ENCODE measurements at places on chromosomes 2 and 18.
A peak's percentile ranks its signal among the peaks of the same experiment; 100 is the strongest.

- DNase-seq: no peak
Observed at GRCh38 chr18:78972930-78973331, 6.7 kb upstream of the SALL3 start.

GRCh38 chr2:191559569-191559968, 118.4 kb upstream of the NABP1 start:
- DNase-seq: no peak

GRCh38 chr2:131092458-131093005, 728 bp downstream of the FAM168B start:
- DNase-seq: no peak

DNA sequence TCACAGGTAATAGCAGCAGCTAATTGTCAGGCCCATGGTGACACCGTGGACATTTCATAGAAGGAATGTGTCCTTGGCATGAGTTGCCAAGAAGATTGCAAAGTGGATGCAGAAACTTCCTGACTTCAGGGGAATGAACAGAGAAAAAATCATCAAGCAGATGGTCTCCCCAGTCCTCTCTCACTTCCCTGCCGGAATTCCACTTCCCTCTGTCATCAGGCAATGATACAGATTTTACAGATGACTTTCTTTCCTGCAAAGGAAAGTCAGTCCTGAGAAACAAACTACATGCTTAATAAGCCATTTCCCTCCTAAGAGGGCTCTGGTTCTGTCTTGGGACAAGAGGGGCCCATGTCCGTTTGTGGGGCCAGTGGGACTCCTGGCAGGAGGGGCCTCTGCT, 45.7 kb downstream of the KCNF1 start:
- no peak for DNase-seq

DNA sequence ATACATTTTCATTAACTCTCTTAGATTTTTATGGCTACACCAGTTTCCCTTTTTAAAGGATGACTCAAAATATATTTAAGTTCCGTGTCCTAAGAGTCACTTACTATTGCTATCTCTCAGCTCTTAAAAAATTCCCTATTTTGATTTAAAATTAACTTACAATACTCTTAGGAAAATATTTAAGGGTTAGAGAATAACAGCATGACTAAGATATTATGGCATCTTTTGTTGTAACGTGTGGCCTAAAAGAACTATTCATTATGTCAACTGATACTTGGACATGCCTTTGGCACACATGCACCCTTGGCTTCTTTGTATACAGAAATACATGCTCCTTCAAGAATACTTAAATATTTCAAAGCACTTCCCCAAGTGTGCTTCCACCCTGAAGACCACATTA, 42.3 kb downstream of the SCN3A start:
- DNase-seq: no peak

GRCh38 chr18:77207540-77207939, 42.1 kb upstream of the GALR1 start:
- DNase-seq: peak; percentile 56

DNA sequence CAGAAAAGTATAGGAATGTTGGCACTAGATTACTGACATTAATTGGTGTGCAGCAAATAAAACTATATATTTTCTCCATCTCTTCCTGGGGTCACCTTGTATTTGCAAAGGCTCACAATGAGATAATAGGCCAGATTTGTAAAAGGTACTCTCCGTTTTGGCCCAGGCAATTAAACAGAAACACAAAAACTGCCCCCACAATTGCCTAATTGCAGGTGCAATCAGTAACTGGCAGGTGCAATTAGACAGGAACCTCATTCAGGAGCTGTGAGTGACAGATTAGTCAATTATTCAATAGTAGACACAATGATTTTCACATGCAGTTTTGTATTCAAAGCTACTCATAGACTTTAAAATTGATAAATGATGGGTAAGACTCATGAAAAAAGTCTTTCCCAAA, 451.4 kb upstream of the ID2 start:
- DNase-seq: no peak

DNA sequence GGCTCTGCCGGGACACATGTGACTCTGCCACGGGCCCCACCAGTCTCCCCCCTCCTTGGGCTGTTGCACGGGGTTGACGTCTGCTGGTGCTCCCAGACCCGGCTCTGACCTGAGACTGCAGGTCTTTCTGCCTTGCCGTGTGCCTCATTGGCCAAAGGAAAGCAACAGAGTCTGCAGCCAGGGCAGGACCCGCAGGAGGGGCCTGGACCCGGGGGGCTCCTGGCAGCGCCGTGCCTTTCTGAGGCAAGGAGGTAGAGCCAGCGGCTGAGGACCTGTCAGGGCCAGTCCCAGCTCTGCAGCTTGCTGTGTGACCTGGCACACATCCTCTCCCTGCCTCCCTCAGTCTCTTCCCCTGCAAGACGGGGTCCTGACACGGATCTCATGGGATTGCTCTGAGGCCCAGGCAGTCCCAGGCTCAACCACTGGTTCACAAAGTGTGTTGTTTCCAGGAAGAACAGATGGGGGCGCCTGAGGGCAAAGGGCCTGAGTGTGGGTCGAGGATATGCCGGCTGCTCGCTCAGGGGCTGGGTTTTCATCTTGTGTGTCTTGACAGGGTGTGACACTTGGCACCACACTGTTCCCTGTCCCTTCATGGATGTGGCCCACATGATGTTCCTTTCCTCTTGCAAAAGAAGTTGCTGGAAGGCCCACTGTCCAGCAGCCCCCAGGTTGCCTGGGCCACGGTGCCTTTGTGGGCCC, 9.0 kb downstream of the CAPN10 start:
- peak; percentile 11 for DNase-seq

GRCh38 chr18:78813156-78813555, 166.5 kb upstream of the SALL3 start:
- DNase-seq: no peak

DNA sequence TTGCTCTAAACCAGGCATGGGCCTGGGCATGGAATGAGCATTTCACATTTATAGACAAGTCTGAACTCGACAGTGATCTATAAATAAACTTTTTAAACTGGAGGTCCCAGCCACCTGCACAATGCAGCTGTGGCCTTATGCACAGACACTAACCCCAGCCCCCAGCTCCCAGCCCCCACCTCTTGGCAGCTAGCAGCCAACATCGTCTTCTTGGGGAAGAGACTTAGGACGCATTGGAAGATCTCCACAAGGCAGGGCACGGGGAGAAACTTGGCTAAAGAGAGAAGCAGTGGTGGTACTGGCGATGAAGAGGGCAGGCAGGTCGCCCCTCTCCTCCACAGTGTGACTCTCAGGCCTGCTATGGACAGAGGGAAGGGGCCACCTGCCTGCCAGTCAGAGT, 213.2 kb downstream of the ANAPC1 start:
- DNase-seq: no peak

DNA sequence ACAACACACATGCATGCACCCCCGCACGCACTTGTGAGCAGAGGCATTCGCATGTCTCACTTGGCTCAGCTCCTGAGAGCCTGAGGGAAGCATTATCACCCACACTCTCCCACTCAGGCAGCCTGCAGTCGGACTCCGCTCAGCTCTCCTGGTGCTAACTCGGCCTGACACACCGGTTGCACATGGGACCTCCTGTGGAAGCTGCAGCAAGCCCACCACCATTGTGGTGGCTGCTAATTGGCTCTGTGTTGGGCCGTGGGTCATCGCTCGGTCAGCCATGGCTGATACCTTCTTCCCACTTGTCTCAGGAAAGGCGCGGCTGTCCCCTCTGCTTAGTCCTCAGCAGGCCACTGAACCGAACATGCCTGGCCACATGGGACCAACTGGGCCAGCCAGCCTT, 13.7 kb upstream of the TEX261 start:
- no peak for DNase-seq

DNA sequence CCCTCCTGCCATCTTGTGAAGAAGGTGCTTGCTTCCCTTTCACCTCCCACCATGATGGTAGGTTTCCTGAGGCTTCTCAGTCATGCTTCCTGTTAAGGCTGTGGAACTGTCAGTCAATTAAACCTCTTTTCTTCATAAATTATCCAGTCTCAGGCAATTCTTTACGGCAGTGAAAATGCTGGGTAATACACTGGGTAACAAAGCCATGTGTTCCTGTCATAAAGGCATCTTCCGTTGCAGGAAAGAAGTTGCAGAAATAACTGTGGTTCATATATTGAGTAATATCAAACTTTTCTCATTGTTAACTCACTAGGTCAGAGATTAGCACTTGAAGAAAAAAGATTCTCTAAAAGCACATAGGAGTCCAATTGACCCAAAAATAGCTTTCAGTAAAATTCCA, 163.9 kb upstream of the HNMT start:
- DNase-seq: no peak

Data from activated naive CD4-positive, alpha-beta T cell treated with Interleukin-2 at 50 U/mL for 16 hours (primary cell).